ENCODE measurements at places on chromosomes 6 and 20. TPM values are rescaled to one million over a fixed set of nuclear protein-coding genes. Genes with fewer than 3 reads are reported as not detected.
A peak's percentile ranks its signal among the peaks of the same experiment; 100 is the strongest.

GRCh38 chr6:15365273-15365687 is 119.4 kb downstream of the JARID2 start:
- peak; percentile 61 for DNase-seq
- H3K27me3 ChIP-seq, result no peaks in the 10 kb centered on the region
- H3K4me3 ChIP-seq, result no peak overlapping the region
- no peaks in the 10 kb centered on the region for H3K4me1 ChIP-seq
- no peak overlapping the region for H3K27ac ChIP-seq

GRCh38 chr6:17494919-17495318 is 101.5 kb downstream of the CAP2 start:
- no peak overlapping the region for H3K27ac ChIP-seq
- H3K4me1 ChIP-seq, result no peaks in the 10 kb centered on the region
- no peak overlapping the region for H3K4me3 ChIP-seq
- H3K27me3 ChIP-seq, result no peaks in the 10 kb centered on the region
- no peak for DNase-seq
- no peaks in the 10 kb centered on the region for H3K36me3 ChIP-seq

DNA sequence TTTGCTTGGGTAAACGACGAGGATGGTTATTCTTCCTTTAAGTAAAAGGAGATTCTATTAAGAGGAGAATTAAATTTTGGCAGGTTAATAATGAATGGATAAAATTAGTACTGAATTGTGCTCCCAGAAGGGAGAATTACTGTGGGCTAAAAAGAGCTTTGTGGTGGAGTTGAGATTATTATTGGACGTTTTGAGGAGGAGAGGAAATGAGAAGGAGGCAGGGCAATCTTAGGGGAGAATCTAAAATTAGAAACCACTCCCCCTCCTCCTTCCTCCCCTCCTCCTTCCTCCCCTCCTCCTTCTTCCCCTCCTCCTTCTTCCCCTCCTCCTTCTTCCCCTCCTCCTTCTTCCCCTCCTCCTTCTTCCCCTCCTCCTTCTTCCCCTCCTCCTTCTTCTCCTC is 331.8 kb downstream of the PRL start:
- H3K4me3 ChIP-seq, result no peak overlapping the region
- no peak for DNase-seq
- no peak overlapping the region for H3K27ac ChIP-seq
- no peaks in the 10 kb centered on the region for H3K27me3 ChIP-seq
- H3K4me1 ChIP-seq, result no peaks in the 10 kb centered on the region

The NMBR gene
- not detected for total RNA-seq

DNA sequence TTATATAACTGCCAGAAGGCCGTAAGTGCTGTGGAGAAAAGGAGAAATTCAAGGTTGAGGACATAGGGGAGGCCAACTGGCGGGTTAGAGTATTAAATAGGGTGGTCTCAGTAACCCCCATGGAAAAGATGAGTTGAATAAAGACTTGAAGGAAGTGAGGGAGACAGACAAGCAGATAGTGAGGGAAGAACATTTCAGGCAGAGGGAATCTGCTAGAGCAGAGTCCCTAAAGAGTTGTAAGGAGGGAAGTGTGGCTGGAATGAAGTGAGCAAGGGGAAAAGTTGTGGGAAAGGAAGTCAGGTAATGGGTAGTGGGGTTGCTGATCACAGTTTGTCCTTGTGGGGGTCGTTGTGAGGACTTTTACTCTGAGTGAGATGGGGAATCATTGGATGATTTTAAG is 1.4 kb downstream of the KIFC1 start:
- no peaks in the 10 kb centered on the region for H3K36me3 ChIP-seq
- H3K27me3 ChIP-seq, result no peaks in the 10 kb centered on the region
- H3K4me1 ChIP-seq, result peaks cover 4% of the 10 kb centered on the region
- H3K4me3 ChIP-seq, result no peak overlapping the region
- H3K27ac ChIP-seq, result no peak overlapping the region

- no peak for DNase-seq
- H3K36me3 ChIP-seq, result no peaks in the 10 kb centered on the region
- no peak overlapping the region for H3K27ac ChIP-seq
- no peak overlapping the region for H3K4me3 ChIP-seq
These were observed 26.7 kb downstream of the HCK start for GRCh38 chr20:32078791-32079190.

- no peaks in the 10 kb centered on the region for H3K4me1 ChIP-seq
- H3K4me3 ChIP-seq, result no peak overlapping the region
- no peaks in the 10 kb centered on the region for H3K27me3 ChIP-seq
- no peaks in the 10 kb centered on the region for H3K36me3 ChIP-seq
- no peak for DNase-seq
- no peak overlapping the region for H3K27ac ChIP-seq
These were observed 83.3 kb upstream of the TGM3 start for GRCh38 chr20:2212456-2213015.

The IPCEF1 gene
- 6.7 TPM for total RNA-seq

- no peak overlapping the region for H3K4me3 ChIP-seq
- DNase-seq, result no peak
- H3K27me3 ChIP-seq, result no peaks in the 10 kb centered on the region
These were observed 84.3 kb upstream of the TAB2 start for GRCh38 chr6:149233056-149233715.

The SEMG1 gene
- total RNA-seq, result not detected

The SLC2A10 gene
- 26.9 TPM for total RNA-seq

The ZNF311 gene
- total RNA-seq, result 0.96 TPM

GRCh38 chr20:48736231-48736630 is 91.6 kb downstream of the PREX1 start:
- no peak overlapping the region for H3K27ac ChIP-seq
- H3K27me3 ChIP-seq, result no peaks in the 10 kb centered on the region
- H3K36me3 ChIP-seq, result no peaks in the 10 kb centered on the region

The PDE10A gene
- 12.6 TPM for total RNA-seq

DNA sequence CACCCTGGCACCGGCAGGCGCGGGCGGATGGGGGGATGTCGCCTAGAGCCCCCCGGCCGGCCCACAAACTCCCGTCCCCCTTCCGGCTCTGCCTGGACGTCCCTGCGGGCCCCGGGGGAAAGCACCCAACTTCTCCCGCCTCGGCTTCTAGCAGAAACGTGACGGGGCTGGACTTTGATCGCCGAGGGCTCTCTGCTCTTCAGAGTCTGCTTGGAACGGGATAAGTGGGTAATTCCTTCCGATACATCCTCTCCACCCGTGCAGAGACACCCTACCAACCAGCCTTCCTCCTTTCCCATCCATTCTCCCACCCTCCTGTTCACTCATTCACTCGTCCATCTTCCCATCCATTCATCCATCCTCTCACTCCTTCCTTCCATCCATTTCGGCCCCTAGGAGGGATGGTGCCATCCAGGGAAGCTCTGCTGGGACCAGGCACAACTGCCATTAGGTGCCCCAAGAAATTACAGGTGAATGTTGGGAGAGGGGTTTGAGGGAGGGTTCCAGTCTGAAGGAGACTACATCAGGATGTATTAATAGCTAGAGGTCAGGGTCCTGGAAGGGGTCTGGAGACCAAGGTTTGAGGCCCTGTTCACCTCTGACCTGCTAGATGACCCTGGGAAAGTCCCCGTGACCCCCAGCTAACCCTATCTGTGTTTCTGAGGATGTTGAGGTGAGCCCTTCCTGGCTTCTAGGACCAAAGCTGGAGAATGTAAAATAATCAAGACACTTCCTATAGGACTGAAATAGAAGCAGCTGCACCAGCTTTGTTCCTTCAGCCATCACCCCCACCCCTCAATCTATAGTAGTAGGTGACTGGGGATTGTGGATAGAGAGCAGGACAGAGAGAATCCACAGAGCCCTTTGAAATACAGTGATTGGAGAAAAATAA is 538 bp downstream of the TTLL9 start:
- DNase-seq, result no peak
- H3K4me1 ChIP-seq, result peaks cover 12% of the 10 kb centered on the region
- no peaks in the 10 kb centered on the region for H3K36me3 ChIP-seq
- H3K4me3 ChIP-seq, result peak overlapping the region; percentile 84
- H3K27me3 ChIP-seq, result no peaks in the 10 kb centered on the region

GRCh38 chr20:59443550-59443949 is 143.1 kb downstream of the EDN3 start:
- H3K27ac ChIP-seq, result no peak overlapping the region
- peaks cover 42% of the 10 kb centered on the region for H3K27me3 ChIP-seq
- no peak overlapping the region for H3K4me3 ChIP-seq
- DNase-seq, result no peak

GRCh38 chr6:144675231-144675861 is 390.2 kb downstream of the UTRN start:
- peak overlapping the region; percentile 78 for H3K27ac ChIP-seq
- no peak for DNase-seq
- no peaks in the 10 kb centered on the region for H3K27me3 ChIP-seq
- no peaks in the 10 kb centered on the region for H3K36me3 ChIP-seq
- no peaks in the 10 kb centered on the region for H3K4me1 ChIP-seq
- no peak overlapping the region for H3K4me3 ChIP-seq

The WFDC2 gene
- total RNA-seq, result not detected
